ENCODE measurements at places on chromosomes 11 and 22.

DNA sequence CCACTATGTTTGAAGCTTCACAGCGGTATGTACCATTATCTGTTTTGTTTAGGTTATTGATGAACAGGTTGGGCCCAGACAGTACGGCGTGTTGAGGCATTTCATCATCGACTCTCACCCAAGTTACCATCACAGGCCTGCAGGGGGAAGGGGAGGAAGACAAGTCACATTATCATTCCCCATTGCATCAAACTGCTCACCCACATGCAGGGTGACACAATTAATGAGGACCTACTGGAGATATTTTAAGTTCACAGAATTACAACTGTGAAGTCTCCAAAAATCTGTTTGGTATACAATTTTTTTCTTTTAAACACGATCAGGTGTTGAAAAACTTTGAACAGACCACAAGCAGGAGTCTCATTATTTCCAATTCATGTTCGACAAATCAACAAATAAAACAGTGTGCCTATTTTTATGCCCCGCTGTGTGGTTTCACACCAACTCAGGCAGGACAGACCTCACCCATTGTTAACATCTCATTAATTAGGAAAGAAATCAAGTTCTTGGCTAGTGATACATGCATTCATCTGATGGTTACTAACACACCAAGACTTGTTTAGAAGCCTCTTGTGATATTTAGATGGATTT lies 289.5 kb downstream of the CADM1 start:
- no peak for DNase-seq
- H3K4me1 ChIP-seq, result no peaks in the 10 kb centered on the region
- H3K36me3 ChIP-seq, result no peaks in the 10 kb centered on the region
- no peak overlapping the region for H3K27ac ChIP-seq
- H3K4me3 ChIP-seq, result no peak overlapping the region

- H3K4me3 ChIP-seq, result no peak overlapping the region
- no peak overlapping the region for H3K27ac ChIP-seq
- no peak for DNase-seq
- no peaks in the 10 kb centered on the region for H3K4me1 ChIP-seq
- H3K27me3 ChIP-seq, result peaks cover 2% of the 10 kb centered on the region
Observed at GRCh38 chr11:36210529-36210928, 78.7 kb downstream of the COMMD9 start.

- no peaks in the 10 kb centered on the region for H3K36me3 ChIP-seq
- no peaks in the 10 kb centered on the region for H3K4me1 ChIP-seq
- no peak overlapping the region for H3K4me3 ChIP-seq
- DNase-seq, result no peak
Observed at GRCh38 chr11:79466411-79466810, 25.6 kb upstream of the TENM4 start.

DNA sequence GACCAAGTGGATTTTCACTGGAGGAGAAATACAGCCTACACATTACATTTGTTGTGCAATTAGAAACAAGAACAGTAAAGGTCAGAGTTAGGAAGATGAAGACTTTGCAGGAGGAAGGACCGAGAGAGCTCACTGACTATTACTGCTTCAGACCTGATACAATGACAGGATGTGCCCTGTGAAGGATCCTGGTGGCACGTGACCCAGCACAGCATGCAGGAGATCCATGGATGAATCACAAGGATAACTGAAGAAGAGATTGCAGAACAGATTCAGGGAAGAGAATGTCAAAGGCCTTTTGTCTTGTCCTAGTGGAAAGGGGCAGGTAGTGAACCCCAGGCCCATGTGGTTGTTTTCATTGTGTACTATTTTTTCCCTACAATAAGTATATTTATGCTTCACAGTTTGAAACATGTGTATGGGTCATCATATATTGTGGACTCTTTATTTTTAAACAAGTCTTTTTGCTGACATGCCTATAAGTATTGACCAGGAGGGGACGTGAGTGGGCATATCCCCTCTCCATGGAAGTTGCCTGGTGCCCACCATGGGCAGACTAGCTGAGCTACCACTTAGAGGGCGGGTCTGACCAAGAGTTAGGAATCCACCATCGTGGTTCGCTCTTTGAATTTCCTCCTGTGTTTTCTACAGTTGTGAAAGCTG lies 44.3 kb downstream of the RASSF10 start:
- no peak overlapping the region for H3K27ac ChIP-seq
- H3K36me3 ChIP-seq, result no peaks in the 10 kb centered on the region
- no peak for DNase-seq
- H3K4me1 ChIP-seq, result peaks cover 6% of the 10 kb centered on the region
- H3K27me3 ChIP-seq, result peaks cover 27% of the 10 kb centered on the region

DNA sequence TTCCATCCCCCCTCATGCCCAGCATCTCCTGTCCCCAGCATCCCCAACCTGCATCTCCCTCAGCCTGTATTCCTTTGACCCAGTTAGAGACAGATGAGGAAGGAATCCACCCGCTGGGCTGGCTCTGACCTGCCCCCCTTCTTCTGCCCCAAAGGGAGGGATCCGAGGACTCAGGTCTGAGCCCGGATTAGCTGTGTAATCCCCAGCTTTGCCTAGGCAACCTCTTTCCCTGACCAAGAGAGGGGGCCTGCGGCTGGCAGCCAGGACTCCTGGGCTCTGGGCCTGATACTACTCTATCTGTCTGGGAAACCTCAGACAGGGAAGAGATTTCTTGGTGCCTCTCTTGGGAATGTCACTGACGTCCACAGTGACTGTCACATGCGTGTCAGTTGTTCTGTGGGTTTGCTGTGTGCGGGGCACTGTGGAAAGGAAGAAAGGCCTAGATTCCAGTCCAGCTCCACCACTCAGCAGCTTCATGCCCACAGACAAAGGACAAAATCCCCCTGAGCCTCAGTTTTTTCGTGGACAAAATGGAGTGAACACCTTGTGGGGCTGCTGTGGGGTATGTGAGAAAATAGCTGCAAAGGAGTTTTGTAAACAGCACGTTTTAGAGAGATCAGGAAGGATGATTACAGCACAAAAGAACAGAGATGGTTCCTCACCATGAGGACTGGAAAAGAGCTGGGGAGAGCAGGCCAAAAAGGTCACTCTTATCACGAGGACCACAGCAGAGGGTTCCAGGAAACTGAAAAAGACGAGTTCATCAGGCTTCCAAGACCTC lies 1.3 kb upstream of the NDUFV1 start:
- H3K27ac ChIP-seq, result peak overlapping the region; percentile 2
- peaks cover 17% of the 10 kb centered on the region for H3K4me1 ChIP-seq
- no peak for DNase-seq
- H3K4me3 ChIP-seq, result peak overlapping the region; percentile 44
- H3K36me3 ChIP-seq, result peaks cover 7% of the 10 kb centered on the region

DNA sequence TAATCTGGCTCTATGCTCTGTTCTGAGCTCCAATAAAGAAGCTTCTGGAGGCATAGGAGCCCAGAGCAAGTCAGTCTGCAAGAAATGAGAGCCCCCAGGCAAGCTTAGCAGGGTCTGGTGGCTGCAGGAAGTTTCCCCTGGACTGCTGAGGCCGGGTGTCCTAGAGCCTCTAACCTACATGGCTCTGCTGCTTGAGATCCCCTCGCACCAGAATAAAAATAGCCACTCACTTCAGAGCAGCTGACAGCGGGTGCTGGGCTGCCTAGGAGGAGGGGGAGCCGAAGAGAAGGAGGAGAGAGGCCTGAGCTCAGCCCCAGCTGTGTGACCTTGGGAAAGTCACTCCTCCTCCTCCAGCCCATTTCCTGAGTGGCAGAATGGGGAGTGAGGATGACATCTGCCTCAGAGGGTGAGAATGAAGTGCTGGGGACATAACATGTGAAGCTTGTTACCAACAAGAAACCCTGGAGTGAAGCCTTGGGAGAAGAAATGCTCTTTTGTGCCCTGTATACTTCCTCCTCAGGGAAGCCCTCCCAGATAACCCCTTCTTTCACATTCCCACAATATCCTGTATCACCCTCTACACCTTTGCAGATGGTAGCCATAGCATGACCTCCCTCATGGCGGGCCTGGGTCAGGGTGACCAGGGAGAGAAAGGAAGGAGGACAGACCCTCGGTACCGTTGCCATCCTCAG lies 3.6 kb upstream of the INPP5J start:
- no peaks in the 10 kb centered on the region for H3K27me3 ChIP-seq
- no peak overlapping the region for H3K4me3 ChIP-seq
- no peak for DNase-seq
- H3K36me3 ChIP-seq, result no peaks in the 10 kb centered on the region

- no peak overlapping the region for H3K27ac ChIP-seq
- no peak for DNase-seq
- H3K36me3 ChIP-seq, result no peaks in the 10 kb centered on the region
- H3K4me3 ChIP-seq, result no peak overlapping the region
- no peaks in the 10 kb centered on the region for H3K27me3 ChIP-seq
Observed at GRCh38 chr22:27258616-27259172, 542.9 kb downstream of the MN1 start.

- peaks cover 13% of the 10 kb centered on the region for H3K36me3 ChIP-seq
- H3K4me1 ChIP-seq, result no peaks in the 10 kb centered on the region
- no peak overlapping the region for H3K27ac ChIP-seq
- DNase-seq, result no peak
Observed at GRCh38 chr11:72935700-72936099, 121.5 kb downstream of the ATG16L2 start.

DNA sequence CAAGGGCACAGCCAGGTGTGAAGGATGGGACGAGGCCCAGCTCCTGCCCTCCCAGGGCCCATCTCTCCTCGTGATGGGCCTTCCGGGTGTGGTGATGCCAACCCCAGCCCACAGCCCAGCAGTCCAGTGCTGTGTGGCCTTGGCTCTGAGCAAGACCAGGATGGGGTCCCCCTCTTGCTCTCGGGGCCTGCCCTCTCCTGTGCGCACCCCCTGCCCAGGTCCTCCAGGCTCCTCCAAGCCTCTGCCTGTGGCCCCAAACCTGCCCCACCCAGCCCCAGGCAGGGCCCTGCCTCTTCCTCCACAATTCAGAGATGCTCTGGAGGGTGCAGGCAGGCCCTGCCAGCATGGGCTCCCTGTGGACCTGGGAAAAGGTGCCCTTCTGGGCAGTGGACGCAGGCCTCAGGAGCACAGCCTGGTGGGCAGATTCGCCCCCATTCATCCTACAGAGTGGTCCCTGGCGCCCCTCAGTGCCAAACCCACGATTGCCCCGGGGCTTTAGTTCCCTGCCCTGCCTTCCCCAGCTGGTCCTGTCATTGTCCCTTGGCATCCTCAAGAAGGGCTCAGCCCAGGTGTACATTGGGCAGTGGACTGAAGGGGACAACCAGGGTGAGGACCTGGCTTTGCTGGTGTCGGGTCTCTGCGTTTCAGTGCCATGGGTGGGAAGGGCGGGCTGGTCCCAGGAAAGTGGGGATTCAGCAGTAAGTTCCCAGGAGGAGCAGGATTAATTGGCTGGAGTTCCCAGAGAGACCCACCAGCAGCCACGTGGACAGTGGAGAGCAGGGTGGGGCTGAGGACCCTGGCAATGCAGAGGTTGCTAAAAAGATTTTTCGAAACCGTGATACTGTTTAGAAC lies 19.8 kb downstream of the EIF1AD start:
- no peak for DNase-seq
- H3K4me1 ChIP-seq, result no peaks in the 10 kb centered on the region
- H3K27ac ChIP-seq, result no peak overlapping the region

- no peak overlapping the region for H3K4me3 ChIP-seq
- H3K27ac ChIP-seq, result no peak overlapping the region
- no peak for DNase-seq
- no peaks in the 10 kb centered on the region for H3K36me3 ChIP-seq
- H3K4me1 ChIP-seq, result no peaks in the 10 kb centered on the region
Observed at GRCh38 chr11:27557226-27557625, 50.7 kb upstream of the LIN7C start.

DNA sequence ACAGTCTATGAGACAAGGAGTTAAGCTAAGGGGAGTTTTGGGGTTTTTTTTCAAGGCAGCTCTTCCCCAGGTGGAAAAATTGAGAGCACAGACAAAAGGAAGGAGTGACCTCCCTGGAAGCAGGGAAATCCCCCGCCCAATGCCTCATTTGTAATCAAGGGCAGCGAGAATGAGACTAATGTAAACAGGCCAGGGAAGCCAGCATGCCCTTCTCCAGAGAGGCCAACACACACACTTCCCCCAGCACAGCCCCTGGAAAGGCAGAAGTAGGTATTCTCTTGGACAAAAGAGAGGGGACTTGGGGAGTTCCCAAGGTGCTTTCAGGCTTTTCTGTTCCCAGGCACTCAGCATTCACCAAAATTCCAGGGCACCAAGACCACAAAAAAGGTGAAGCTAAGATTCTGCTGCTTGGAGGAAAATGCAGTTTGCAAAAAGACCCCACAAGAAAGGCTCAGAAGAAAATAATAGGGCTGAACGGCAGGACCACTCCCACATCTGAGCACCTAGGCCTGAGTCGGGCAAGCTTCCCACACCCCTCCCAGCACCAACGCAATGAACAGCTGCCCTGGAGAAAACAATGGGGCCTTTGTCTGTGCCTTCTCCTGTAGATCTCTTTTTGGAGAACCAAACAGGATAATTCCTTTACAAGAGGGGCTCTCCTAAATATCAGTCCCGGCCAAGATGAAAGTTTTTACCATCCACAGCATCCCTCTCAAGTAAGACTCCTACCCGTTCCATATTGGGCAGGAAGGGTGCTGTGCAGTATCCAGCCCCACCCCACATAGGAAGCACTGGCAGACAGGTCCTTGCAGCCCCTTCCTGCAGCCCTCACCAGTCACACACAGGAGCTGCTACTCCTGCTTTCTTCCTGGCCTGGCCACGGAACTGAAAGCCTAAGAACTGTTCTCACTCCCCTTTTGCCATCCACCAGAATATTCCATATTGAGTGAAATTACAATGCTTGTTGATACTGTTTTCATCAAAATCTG lies 70.7 kb upstream of the AKIP1 start:
- no peak overlapping the region for H3K27ac ChIP-seq
- no peak for DNase-seq
- H3K27me3 ChIP-seq, result peaks cover 3% of the 10 kb centered on the region

GRCh38 chr11:33861386-33861785 lies 30.5 kb downstream of the LMO2 start:
- no peak for DNase-seq
- H3K27me3 ChIP-seq, result peaks cover 64% of the 10 kb centered on the region
- no peak overlapping the region for H3K4me3 ChIP-seq
- H3K36me3 ChIP-seq, result no peaks in the 10 kb centered on the region
- H3K27ac ChIP-seq, result no peak overlapping the region

GRCh38 chr11:112822478-112823274 lies 138.5 kb upstream of the NCAM1 start:
- H3K4me1 ChIP-seq, result no peaks in the 10 kb centered on the region
- no peaks in the 10 kb centered on the region for H3K36me3 ChIP-seq
- H3K27ac ChIP-seq, result no peak overlapping the region

DNA sequence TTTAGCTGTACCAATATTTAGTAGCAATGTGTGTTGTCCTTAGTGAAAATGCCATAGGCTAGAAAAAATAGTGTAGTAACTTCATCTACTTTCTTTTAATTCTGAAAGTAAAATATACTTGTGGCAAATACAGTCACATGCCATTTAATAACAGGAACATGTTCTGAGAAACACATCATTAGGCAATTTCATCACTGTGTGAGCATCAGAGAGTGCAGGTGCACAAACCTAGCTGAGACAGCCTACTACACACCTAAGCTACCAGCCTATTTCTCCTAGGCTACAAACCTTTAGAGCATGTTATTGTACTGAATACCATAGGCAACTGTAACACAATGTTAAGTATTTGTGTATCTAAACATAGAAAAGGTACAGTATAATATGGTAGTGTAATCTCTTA lies 127.0 kb upstream of the PITPNB start:
- H3K27me3 ChIP-seq, result no peaks in the 10 kb centered on the region
- no peak overlapping the region for H3K4me3 ChIP-seq
- no peaks in the 10 kb centered on the region for H3K4me1 ChIP-seq
- DNase-seq, result no peak
- H3K36me3 ChIP-seq, result no peaks in the 10 kb centered on the region
